ENCODE measurements at places on chromosomes 12 and 14.
A peak's percentile ranks its signal among the peaks of the same experiment; 100 is the strongest.

GRCh38 chr12:104056419-104056972, 6.5 kb upstream of the GLT8D2 start:
- no peak overlapping the region for H3K4me3 ChIP-seq
- H3K4me1 ChIP-seq, result no peaks in the 10 kb centered on the region
- no peak overlapping the region for H3K27ac ChIP-seq
- H3K27me3 ChIP-seq, result no peaks in the 10 kb centered on the region
- H3K36me3 ChIP-seq, result peaks cover 5% of the 10 kb centered on the region

- H3K36me3 ChIP-seq, result no peaks in the 10 kb centered on the region
- no peaks in the 10 kb centered on the region for H3K4me1 ChIP-seq
- no peak overlapping the region for H3K27ac ChIP-seq
- no peak for DNase-seq
- no peaks in the 10 kb centered on the region for H3K27me3 ChIP-seq
Measured at GRCh38 chr12:102851246-102851645, 65.8 kb downstream of the PAH start.

- no peaks in the 10 kb centered on the region for H3K27me3 ChIP-seq
- no peak overlapping the region for H3K27ac ChIP-seq
- H3K4me3 ChIP-seq, result no peak overlapping the region
- no peaks in the 10 kb centered on the region for H3K36me3 ChIP-seq
Measured at GRCh38 chr14:49861699-49862088, 9.1 kb upstream of the NEMF start.

- no peak overlapping the region for H3K4me3 ChIP-seq
- H3K4me1 ChIP-seq, result peaks cover 20% of the 10 kb centered on the region
- no peaks in the 10 kb centered on the region for H3K36me3 ChIP-seq
- H3K27ac ChIP-seq, result no peak overlapping the region
Measured at GRCh38 chr14:23571701-23572523, 4.3 kb upstream of the AP1G2 start.

GRCh38 chr14:54848910-54849309, 53.7 kb downstream of the GCH1 start:
- H3K4me3 ChIP-seq, result no peak overlapping the region
- H3K4me1 ChIP-seq, result peaks cover 4% of the 10 kb centered on the region
- H3K27me3 ChIP-seq, result no peaks in the 10 kb centered on the region
- no peak for DNase-seq
- no peaks in the 10 kb centered on the region for H3K36me3 ChIP-seq
- H3K27ac ChIP-seq, result no peak overlapping the region

DNA sequence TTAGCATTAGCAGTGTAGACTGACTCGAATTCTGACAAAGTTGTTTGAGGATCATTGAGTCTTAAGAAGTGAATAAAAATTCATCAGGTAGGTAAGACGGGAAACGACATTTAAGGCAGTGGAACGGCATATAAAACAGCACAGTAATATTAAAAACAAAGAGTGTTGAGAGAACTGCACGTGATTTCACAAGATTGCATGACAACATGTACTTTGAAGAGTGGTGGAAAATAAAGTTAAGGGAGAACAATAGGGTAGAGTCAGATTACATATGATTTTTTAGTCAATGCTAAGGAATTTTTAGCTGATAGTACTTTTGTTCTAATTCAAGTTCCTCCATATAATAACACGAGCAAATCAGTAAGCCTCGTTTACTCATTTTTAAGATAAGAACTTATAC, 115.4 kb downstream of the SOX5 start:
- no peaks in the 10 kb centered on the region for H3K36me3 ChIP-seq
- H3K27me3 ChIP-seq, result no peaks in the 10 kb centered on the region
- DNase-seq, result no peak
- no peak overlapping the region for H3K27ac ChIP-seq
- H3K4me1 ChIP-seq, result no peaks in the 10 kb centered on the region

- H3K36me3 ChIP-seq, result peaks cover 8% of the 10 kb centered on the region
- H3K4me3 ChIP-seq, result no peak overlapping the region
- H3K4me1 ChIP-seq, result no peaks in the 10 kb centered on the region
- no peak for DNase-seq
- peaks cover 35% of the 10 kb centered on the region for H3K27me3 ChIP-seq
Measured at GRCh38 chr12:4261655-4262054, 11.9 kb upstream of the CCND2 start.

DNA sequence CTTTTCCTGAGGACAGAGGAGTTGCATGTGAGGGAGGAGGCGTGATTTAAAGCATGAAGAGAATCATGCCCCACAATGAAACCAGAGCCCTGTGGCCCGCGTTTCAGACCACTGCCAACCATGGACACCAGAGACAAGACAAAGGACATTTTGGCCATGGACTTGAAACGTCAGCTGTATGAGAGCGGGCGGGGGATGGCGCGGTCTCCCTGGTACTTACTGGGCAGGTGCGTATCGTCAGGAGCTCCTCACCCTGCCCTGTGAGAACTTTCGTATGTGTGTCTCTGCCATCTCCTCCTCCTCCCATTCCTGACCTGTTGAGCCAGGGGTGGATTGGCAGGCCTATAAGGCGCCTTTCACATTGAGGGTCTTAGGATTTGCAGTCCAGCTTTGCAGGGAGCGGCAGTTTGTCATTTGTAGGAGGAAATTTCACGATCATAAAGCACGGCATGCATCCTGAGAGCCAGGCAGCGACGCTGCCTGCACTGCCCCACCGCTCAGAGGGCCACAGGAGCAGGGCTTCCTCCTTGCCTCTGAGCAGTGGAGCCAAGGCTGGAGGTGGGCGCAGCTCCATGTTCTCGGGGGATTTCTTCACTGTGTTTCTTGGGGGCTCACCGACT, 22.2 kb downstream of the SFSWAP start:
- no peak overlapping the region for H3K27ac ChIP-seq
- H3K4me3 ChIP-seq, result no peak overlapping the region
- H3K27me3 ChIP-seq, result no peaks in the 10 kb centered on the region
- DNase-seq, result no peak
- H3K4me1 ChIP-seq, result peaks cover 14% of the 10 kb centered on the region
- peaks cover 39% of the 10 kb centered on the region for H3K36me3 ChIP-seq

DNA sequence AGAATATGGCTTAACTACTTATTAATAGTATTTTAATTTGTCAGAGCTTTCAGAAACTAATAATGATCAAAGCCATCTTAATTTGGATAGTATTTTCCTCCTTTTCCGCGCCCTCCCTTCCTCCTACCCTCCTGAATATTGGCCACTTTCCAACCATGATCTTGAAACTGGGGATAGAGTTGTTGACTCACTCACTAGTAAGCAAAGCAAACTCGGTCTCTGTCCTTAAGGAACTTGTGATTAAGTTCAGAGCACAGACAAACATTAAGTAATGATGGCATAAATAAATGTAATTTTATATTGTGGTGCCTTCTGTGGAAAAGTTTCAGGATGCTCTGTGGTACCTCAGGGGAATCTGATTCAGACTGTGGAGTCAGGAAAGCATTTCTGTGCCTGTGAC, 75.7 kb downstream of the LRRK2 start:
- H3K4me1 ChIP-seq, result no peaks in the 10 kb centered on the region
- no peaks in the 10 kb centered on the region for H3K36me3 ChIP-seq
- H3K27me3 ChIP-seq, result peaks cover 7% of the 10 kb centered on the region
- H3K27ac ChIP-seq, result no peak overlapping the region
- H3K4me3 ChIP-seq, result no peak overlapping the region

DNA sequence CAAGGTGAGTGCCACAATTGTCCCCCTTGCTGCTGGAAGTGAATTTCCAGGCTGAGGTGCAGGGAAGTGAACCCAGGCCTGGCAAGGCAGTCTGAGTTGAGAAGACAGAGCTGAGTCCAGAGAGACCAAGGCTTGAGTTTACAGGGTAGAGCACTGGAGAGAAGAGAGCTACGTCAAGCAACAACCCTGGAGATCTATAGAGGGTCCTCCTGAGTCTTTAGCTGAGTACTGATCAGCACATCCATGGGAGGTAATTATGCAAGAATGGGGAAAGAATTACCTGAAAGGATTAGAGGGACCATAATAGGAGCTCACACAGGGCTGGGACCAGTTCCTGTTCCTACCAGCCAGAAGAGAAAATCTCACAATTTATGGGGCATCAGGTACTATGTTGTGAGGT, 190.7 kb downstream of the NEDD1 start:
- H3K27ac ChIP-seq, result no peak overlapping the region
- DNase-seq, result no peak
- peaks cover 3% of the 10 kb centered on the region for H3K27me3 ChIP-seq
- H3K36me3 ChIP-seq, result no peaks in the 10 kb centered on the region
- H3K4me3 ChIP-seq, result no peak overlapping the region
- H3K4me1 ChIP-seq, result no peaks in the 10 kb centered on the region

GRCh38 chr12:40635141-40635731, 57.0 kb upstream of the CNTN1 start:
- H3K4me3 ChIP-seq, result no peak overlapping the region
- H3K4me1 ChIP-seq, result peaks cover 32% of the 10 kb centered on the region
- H3K27ac ChIP-seq, result no peak overlapping the region
- no peaks in the 10 kb centered on the region for H3K27me3 ChIP-seq
- no peak for DNase-seq
- H3K36me3 ChIP-seq, result peaks cover 2% of the 10 kb centered on the region

GRCh38 chr12:69330475-69331473, 17.4 kb upstream of the LYZ start:
- H3K4me3 ChIP-seq, result peak overlapping the region; percentile 67
- H3K27ac ChIP-seq, result no peak overlapping the region
- H3K36me3 ChIP-seq, result peaks cover 5% of the 10 kb centered on the region
- peaks cover 61% of the 10 kb centered on the region for H3K27me3 ChIP-seq
- DNase-seq, result no peak

DNA sequence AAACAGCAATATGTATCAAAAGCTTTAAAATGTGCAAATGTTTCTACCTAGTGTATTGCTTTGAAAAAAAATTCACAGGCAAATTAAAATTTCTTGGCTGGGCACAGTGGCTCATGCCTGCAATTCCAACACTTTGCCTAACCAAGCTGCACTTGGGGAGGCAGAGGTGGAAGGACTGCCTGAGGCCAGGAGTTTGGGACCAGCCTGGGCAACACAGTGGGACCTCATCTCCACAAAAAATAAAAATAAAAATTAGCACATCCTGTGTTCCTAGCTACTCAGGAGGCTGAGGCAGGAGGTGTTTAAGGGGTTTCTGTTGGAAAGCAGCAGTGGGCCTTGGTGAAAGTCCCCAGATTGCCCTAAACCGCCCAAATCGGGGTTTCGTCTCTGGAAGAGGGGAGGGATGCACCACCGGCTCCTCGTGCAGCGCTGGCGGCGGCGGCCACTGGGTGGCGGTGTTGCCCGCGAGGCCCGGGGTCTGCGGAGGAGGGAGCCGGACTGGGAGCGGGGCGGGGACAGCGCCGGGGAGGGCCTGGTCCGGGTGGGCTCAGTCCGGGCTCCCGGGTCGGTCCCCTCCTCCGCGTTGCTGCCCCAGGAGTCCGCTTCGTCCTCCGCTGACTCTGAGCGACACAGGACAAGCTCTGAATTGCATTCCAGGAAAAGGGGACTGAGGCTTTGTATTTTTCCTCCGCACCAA, 265.6 kb downstream of the AACS start:
- no peaks in the 10 kb centered on the region for H3K4me1 ChIP-seq
- H3K27me3 ChIP-seq, result peaks cover 27% of the 10 kb centered on the region
- H3K27ac ChIP-seq, result no peak overlapping the region
- DNase-seq, result no peak
- H3K36me3 ChIP-seq, result no peaks in the 10 kb centered on the region

- peaks cover 7% of the 10 kb centered on the region for H3K36me3 ChIP-seq
- no peak overlapping the region for H3K27ac ChIP-seq
- H3K27me3 ChIP-seq, result peaks cover 43% of the 10 kb centered on the region
Measured at GRCh38 chr12:4272424-4273272, 914 bp upstream of the CCND2 start.

DNA sequence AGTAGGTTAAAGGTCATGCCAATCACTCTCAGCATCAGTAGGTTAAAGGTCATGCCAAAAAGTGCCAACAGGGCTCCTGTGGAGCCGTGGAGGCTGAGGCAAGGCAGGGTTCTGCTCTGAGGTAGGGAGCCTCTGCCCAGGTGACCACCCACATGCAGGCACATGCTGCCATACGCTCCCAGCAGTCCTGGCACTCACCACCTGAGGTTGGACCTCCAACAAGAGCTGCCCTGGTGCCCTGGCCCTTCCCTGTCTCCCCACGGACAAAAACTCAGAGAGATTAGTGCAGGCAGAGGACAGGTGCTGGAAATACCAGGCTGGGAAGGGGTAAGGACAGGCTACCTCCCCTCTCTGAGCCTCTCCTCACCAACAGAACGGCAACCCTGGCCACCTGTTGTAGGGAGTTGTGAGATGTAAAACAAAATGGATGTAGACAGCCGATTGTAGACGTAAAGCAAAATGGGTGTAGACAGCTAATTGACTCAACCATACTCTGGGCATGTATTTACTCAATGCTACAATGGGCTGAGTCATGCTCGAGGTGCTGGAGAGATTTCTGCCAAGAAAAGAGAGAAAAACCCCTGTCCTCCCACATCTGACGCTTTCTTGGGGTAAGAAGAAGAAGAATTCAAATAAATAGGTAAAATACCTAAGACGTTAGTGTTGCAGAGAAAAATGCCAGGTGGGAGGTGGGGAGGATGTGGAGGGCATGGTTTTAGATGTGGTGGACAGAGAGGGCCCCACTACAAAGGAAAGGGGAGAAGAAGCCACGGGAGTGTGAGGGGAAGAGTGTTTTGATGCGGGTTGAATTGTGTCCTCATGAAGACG, 32.4 kb downstream of the LTBP2 start:
- peak; percentile 73 for DNase-seq
- H3K27ac ChIP-seq, result peak overlapping the region; percentile 69
- H3K4me3 ChIP-seq, result no peak overlapping the region
- peaks cover 7% of the 10 kb centered on the region for H3K36me3 ChIP-seq
- H3K27me3 ChIP-seq, result no peaks in the 10 kb centered on the region

DNA sequence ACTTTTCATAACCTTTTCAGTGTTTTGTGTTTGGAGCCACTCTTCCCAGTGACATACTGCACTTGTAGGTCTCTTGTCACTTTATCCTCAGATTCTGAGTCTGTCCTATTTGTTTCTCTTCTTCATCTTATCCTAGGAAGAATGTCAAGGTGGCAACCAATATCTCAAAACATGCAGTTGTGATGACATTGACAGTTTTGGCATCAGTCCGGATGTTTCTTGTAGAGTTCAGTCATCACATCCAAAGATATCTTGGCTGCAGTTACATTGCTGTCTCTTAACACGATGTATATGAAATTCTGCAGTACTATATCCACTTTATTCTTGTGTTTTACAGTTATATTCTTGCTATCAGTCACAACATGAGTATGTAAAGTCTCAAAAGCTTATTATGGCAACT, 6.4 kb downstream of the ADIPOR2 start:
- DNase-seq, result no peak
- no peaks in the 10 kb centered on the region for H3K27me3 ChIP-seq
- no peak overlapping the region for H3K27ac ChIP-seq
- peaks cover 34% of the 10 kb centered on the region for H3K4me1 ChIP-seq

GRCh38 chr14:53620317-53620716, 336.3 kb downstream of the BMP4 start:
- H3K4me3 ChIP-seq, result no peak overlapping the region
- H3K36me3 ChIP-seq, result no peaks in the 10 kb centered on the region
- no peak for DNase-seq
- no peaks in the 10 kb centered on the region for H3K27me3 ChIP-seq
- H3K27ac ChIP-seq, result peak overlapping the region; percentile 87

- H3K4me1 ChIP-seq, result peaks cover 7% of the 10 kb centered on the region
- peaks cover 3% of the 10 kb centered on the region for H3K27me3 ChIP-seq
- H3K4me3 ChIP-seq, result no peak overlapping the region
- H3K27ac ChIP-seq, result no peak overlapping the region
Measured at GRCh38 chr12:131119936-131120335, 166.2 kb downstream of the ADGRD1 start.

- peaks cover 20% of the 10 kb centered on the region for H3K4me1 ChIP-seq
- no peak overlapping the region for H3K4me3 ChIP-seq
- no peak for DNase-seq
- H3K27ac ChIP-seq, result no peak overlapping the region
Measured at GRCh38 chr14:44979273-44979672, 17.3 kb downstream of the TOGARAM1 start.

GRCh38 chr12:57218030-57218853, 1.6 kb downstream of the NXPH4 start:
- no peak for DNase-seq
- H3K27me3 ChIP-seq, result no peaks in the 10 kb centered on the region
- no peaks in the 10 kb centered on the region for H3K36me3 ChIP-seq
- H3K4me1 ChIP-seq, result peaks cover 64% of the 10 kb centered on the region
- H3K4me3 ChIP-seq, result peak overlapping the region; percentile 89
- H3K27ac ChIP-seq, result no peak overlapping the region
